ENCODE measurements at places on chromosomes 4 and X.

GRCh38 chrX:45001048-45001447, 128.1 kb downstream of the KDM6A start:
- no peak for DNase-seq

DNA sequence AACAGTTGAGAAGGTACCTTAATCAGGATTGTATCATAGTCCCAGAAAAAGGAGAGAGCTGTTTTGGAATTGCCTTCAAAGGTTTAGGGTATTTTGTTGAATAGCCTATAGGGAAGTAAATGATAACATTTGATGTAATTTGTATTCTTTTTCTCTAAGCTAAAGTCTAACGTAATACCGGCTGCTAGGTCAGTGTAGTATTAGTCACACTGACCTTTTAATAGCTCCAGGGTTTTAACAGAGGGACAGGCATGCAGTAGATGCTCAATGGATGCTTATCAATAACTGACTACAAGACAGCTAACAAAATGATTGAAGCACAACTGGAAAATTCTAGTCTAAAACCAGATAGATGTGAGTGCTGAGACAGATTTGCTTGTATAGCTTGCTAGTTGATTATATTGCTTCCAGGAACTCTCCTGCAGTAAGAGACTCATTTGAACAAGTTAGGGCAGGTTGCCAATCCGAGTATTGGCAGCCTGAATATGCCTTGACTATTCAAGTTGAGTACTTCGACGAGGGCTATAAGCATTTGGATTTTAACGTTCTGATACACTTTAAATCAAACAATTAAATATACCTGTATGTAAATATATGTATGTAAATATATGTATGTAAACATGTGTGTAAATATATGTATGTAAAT, 16.5 kb upstream of the PNPLA4 start:
- no peak for DNase-seq

DNA sequence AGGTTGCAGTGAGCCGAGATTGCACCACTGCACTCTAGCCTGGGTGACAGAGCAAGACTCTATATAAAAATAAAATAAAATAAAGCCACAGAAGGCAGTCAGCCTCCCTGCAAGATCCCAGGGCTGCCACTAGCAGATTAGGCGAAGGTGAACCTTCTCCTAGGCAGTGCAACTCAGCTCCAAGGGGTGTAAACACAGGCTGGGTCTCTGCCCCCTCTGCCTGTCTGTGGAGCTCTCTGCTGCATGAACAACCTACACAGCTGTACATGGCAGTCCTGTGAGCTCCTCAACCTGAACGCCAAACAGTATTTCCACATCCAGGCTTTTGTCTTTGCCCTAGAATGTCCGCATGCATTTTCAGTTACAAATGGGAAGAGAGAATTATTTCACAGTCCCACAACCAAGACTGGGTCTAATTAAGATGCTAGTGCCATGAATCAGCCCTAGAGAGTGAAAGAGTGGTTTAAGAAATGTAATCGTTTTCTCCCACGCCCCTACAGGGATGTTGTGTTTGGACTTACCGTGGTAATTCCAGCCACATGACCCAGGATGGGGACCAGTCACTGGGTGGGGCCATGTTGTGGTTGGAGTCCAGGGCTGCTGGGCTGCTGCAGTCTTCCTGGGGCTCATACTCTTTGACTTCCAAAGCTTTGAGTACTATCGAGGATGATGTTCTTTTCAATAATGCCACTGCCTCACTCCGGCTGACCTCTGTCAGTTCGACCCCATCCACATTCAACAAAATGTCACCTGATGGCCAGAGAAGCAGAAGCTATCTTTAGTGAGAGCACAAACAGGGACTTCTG, 99.0 kb downstream of the FIP1L1 start:
- no peak for DNase-seq

- DNase-seq = no peak
These were observed 42.4 kb downstream of the PPP3CA start for GRCh38 chr4:101304916-101305315.

GRCh38 chr4:47118192-47118929, 87.0 kb downstream of the GABRB1 start:
- no peak for DNase-seq

DNA sequence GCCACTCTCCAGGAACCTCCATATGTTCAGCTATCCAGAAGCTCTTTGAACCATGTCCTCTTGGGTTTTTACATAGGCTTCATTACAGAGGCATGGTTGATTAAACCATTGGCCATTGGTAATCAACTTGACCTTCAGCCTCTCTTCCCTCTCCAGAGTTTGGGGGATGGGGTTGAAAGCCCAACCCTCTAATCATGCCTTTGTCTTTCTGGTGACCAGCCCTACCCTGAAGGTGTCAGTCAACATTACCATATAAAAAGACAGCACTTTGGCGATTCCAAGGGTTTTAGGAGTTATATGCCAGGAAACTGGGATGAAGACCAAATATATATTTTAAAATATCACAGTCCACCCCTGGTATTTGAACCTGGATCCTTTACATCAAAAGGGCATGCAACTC, 222.5 kb downstream of the CHIC1 start:
- no peak for DNase-seq

GRCh38 chr4:40183615-40184411, 13.0 kb upstream of the RHOH start:
- DNase-seq = no peak

- no peak for DNase-seq
These were observed 60.5 kb upstream of the SLC25A4 start for GRCh38 chr4:185082561-185082960.

GRCh38 chr4:186266729-186267456, 904 bp downstream of the F11 start:
- DNase-seq = no peak

GRCh38 chrX:108131471-108131870, 39.9 kb downstream of the ATG4A start:
- no peak for DNase-seq

GRCh38 chr4:25860586-25861279, 2.1 kb downstream of the SEL1L3 start:
- DNase-seq = no peak

- no peak for DNase-seq
These were observed 17.5 kb downstream of the GATB start for GRCh38 chr4:151743128-151743854.

DNA sequence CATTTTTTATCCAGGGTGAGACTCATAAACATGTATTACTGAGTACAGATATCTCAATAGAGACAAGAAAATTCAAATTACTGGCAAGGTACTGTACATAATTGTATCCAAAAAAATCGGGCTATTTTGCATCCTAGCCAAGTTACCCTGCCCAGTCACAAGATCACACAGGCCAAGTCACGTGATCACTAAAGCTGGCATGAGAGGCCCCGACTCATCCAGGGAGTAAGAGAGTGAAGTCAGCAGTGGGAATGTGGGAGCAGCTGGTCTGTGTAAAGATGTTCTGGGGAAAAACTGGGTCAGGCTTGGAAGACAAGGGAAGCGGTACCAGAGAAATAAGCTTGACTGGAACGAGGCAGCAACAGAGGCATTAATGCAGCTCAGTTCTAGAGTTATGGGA, 119.3 kb upstream of the STS start:
- DNase-seq = no peak

- no peak for DNase-seq
These were observed 18.7 kb downstream of the WFS1 start for GRCh38 chr4:6288342-6288741.

DNA sequence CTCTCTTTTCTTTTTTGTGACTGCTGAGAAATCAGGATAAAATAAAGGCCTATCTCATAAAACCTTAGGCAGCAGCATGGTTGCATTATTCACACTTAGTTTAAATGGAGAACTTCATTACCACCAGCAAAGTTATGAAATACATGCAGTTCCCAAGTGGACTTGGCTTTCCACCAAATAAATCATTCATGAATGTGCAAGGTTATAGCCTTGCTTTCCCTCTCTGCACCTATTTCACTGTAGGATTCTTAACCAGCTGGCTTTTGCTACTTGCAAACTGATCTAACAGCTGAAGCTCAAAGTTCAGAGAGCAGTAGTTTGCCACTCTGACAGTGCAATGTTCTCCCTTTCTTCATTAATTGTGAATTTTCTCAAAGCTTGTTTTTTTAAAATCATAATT, 140.1 kb upstream of the SMIM31 start:
- no peak for DNase-seq

- DNase-seq = no peak
These were observed 348.1 kb downstream of the ARHGAP10 start for GRCh38 chr4:148079961-148080360.

Data from activated CD8-positive, alpha-beta memory T cell treated with anti-CD3 and anti-CD28 coated beads for 4 hours (primary cell).